ENCODE measurements at places on chromosomes 1 and 21.

- no peak for DNase-seq
Measured at GRCh38 chr1:8578132-8578877, 239.1 kb downstream of the RERE start.

DNA sequence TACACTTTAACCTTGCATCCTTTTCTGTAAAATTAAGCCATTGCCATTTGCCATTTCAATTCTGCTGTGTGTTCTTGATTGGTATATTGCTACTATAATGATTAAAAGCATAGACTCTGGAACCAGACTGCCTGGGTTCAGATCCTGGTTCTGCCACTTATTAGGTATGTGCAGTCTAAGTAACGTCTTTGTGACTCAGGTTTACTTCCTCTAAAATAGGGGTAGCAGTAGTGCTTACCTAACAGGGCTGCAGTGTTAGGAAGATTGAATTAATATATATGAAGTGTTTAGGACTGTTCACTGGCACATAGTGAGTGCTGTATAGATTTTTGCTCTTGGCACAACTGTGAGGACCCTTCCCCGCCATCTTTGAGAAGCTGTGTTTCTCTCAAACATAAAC lies 4.4 kb downstream of the CDC42 start:
- no peak for DNase-seq

DNA sequence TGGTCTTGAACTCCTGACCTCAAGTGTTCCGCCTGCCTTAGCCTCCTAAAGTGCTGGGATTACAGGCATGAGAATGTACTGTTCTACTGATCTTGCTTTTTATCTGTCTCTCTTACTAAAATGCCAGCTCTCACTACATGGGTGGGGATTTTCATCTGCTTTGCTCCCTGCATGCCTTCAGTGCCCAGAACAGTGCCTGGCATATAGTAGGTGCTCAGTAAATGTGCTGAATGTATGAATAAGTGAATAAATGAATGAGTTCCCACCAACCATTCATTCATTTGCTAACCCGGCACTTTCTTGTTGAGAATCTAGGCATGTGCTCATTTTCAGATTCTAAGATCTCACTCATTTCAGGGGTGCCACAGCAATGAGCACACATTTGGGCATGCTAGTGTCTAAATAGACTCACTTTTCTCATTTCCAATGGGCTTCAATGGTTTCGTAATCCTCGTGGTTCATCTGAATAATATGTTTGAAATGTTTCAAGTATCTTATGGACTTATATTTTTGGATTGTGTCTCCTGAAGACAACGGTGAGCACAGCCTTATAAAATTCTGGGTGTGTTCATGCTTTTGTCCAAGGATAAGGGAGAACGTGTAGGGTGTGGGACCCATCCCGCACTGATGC lies 7.6 kb downstream of the DHRS3 start:
- no peak for DNase-seq

GRCh38 chr1:15724949-15725880 lies 10.8 kb upstream of the SLC25A34 start:
- DNase-seq, result no peak

DNA sequence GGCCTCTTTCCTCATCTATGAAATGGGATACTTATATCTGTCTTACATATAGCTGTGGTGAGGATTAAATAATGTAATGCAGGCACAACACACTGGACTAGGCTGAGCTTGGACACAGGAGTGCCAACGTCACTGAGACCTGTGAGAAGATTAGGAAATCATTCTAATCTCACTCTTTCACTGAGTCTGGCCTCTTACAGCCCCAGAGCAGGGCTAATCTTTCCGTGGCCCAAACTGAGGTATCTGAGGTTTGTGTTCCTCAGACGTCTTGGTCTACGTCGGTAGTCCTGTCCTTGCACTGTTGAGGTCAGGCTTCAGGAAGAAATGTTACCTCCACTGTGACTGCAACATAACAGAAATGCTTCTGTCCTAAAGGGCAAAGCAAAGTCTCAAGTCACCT lies 22.6 kb upstream of the A3GALT2 start:
- DNase-seq, result no peak

DNA sequence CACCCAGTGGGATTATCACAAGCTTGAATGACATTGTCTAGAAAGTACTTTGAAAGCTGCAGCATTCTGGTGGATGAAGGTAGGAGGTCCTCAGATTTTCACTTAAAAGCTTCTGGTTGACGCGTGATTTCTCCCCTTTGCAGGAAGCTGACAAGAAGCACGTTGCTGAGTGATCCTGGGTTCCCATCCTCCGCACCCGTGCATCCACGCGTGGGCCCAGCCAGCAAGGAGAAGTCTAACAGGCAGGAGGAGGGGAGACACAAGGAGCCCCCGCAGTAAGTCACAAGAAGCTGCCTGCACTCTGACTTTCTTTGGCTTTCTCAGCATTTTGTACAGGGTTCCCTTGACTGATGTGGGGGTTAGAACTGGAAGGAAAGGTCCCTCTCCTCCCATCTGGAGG lies 7.8 kb upstream of the B3GALT5 start:
- no peak for DNase-seq

DNA sequence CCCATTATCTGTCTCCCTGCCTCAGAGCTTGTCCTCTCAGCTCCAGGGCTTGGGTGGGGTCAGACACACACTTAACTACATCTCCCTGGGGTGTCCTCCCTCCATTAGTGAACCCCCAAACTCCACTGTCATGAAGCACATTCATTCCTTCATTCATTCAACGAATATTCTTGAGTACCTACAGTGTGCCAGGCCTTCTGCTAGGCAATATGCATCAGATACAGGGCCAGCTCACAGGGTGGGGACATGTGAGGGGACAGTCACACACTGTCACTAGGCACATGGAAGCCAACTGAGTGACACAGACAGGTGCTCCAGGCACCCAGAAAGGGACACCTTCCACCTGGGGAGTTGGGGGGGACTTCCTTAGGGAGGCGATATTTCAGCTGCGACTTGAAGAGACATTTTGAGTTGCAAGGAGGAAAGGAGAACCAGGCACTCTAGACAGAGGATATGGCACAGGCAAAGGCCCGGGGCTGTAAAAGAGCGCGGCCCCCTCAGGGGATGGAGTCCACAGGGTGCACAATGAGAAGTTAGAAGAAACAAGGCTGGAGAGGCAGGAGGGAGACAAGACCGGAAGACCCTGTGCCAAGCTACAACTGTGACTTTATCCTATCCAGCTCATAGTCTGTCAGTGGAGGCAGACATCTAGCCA lies 8.7 kb upstream of the S100A8 start:
- no peak for DNase-seq

- DNase-seq, result no peak
Measured at GRCh38 chr1:106952776-106953175, 103.7 kb upstream of the PRMT6 start.

- no peak for DNase-seq
Measured at GRCh38 chr1:223394242-223394641, 1.0 kb downstream of the CCDC185 start.

DNA sequence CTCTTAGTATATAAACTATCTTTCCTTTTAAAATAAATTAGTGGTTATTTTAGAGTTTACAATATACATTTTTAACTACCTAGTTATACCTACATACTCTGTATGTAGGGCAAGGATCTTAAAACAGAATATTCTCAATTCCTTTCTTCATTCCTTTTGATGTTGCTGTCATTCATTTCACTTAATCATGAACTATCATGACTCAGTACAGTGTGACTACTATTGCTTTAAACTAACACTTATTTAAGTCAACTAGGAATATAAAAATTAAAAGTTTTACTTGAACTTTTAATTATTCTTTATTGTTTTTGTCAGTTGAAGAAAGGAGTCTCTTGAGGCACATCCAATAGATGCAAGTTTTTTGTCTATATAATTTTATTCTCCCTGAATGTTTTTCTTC lies 726.4 kb downstream of the BRINP3 start:
- DNase-seq, result no peak

- DNase-seq, result no peak
Measured at GRCh38 chr1:52567943-52568342, 15.1 kb upstream of the TUT4 start.

GRCh38 chr1:3817821-3818597 lies 21.7 kb upstream of the LRRC47 start:
- no peak for DNase-seq

- DNase-seq, result no peak
Measured at GRCh38 chr1:205988585-205988995, 14.6 kb downstream of the RAB7B start.

DNA sequence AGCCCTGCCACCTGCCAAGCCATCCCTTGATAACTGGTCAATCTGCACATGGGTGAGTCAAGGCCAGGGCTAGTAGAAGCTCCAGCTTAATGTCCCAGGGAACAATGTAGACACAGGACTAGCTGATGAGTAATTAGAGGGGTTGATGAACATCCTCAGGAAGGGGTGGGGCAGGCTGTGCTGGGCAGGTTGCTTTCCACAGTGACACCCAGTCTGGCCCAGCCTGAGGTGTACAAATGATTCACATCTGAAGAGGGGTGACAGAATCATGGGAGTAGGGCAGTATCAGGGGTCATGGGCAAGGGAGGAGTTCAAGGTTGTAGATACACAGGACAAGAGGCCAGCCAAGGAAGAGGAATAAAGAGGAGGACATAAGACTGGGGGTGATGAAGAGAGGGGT lies 4.3 kb downstream of the LPAR3 start:
- no peak for DNase-seq

- no peak for DNase-seq
Measured at GRCh38 chr1:32759997-32760623, 57.0 kb downstream of the YARS1 start.

- DNase-seq, result no peak
Measured at GRCh38 chr21:29434081-29434480, 135.4 kb downstream of the BACH1 start.

GRCh38 chr1:27345272-27345671 lies 3.5 kb downstream of the SYTL1 start:
- no peak for DNase-seq

GRCh38 chr1:2073382-2074230 lies 23.4 kb downstream of the PRKCZ start:
- no peak for DNase-seq

DNA sequence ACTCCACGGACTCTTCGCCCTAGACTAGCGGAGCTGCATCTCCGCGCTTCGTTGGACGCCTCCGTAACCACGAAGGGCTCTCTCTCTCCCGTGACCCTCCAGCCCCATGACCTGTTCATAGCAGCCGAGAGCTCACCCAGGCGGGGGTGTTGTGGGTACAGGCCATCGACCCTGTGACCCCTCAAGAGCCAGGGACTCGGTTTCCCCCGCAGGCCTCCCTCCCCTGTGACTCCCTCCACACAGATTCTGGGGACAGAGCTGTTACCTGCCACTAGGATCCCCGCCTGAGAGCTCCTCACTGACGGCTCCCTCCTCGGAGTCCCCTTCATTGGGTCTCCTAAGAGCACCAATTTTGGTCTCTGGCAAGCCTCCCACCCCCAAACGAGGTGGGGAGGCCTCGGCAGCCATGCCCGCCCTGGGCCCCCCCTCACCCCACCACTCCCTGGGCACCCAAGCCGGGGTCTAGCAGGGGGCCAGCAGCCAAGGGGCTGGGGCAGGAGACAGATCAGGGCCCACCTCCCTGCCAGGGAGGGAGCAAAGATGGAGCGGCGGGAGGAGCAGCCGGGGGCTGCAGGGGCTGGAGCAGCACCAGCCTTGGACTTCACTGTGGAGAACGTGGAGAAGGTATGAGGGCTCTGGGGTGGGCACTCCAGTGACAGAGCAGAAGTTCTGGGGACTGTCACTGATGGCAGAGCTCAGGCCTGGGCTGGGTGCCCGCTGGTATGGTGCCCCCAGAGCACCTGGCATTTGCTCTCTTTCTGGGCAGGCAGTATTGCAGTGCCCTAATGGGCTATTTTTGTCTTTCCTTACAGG lies 517 bp downstream of the IPO13 start:
- no peak for DNase-seq

DNA sequence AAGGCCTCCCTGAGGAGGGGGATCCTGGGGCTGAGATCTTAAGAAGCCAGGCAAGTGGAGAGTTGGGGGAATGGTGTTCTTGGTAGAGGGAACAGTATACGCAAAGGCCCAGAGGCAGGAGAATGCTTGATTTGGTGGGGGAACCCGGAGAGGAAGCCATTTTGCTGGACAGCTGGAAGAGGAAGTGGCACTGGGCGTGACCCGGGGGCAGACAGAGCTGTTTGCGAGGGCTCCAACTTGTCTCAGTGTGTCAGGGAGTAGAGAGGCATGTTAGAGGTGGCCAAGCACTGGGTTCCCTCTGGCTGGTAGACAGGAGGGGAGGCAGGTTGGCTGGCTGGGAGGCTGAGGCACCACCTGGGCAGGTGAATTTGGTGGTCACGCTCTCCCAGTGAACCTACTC lies 96.3 kb upstream of the ACTL8 start:
- no peak for DNase-seq

- DNase-seq, result no peak
Measured at GRCh38 chr1:47547753-47548573, 110.1 kb downstream of the FOXD2 start.

GRCh38 chr1:70038025-70038424 lies 167.4 kb downstream of the LRRC40 start:
- no peak for DNase-seq

DNA sequence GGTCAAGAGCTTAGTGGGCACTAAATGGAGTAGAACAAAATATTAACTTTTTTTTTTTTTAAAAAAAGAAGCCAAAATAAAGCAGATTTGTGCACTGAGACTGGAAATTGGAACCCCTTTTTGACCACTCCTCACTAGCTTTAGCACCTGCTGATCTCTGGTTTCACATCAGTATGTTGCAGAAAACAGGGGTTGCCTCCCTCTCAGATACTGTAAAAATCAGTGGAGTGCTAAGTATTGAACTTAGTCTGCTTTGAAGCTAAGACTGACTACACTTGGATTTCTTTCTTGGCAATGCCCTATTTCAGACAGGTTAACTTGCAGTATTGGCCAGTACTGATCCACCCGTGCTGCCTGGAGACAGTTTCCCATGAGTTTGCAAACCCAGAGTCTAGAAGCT lies 2.7 kb upstream of the KIAA0040 start:
- no peak for DNase-seq

GRCh38 chr1:11299225-11299574 lies 26.2 kb downstream of the UBIAD1 start:
- no peak for DNase-seq

- DNase-seq, result no peak
Measured at GRCh38 chr1:90746857-90747256, 29.8 kb upstream of the BARHL2 start.

DNA sequence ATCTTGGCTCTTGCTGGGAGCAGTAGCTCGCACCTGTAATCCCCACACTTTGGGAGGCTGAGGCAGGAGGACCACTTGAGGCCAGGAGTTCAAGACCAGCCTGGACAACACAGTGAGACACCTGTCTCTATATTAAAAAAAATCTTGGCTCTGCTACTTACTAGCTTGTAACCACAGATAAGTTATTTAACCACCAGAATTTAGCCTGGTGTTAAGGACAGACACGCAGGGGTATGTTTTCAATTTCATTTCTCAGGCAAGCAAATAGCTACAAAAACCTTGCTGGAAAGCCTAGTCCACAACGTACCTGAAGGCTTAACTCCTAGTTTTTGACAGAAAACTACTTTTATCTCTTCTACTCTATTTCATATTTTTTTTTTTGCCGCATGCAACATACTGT lies 24.8 kb upstream of the GFI1 start:
- no peak for DNase-seq

Measured in NCI-H460 (cell line).